Stimulated activated CD4-positive, alpha-beta T cell treated with anti-CD3 and anti-CD28 coated beads, TNF-alpha, amount 100 ng/mL, for 1 hour (primary cell): ENCODE measurements at places on chromosomes 6 and 20.
A peak's percentile ranks its signal among the peaks of the same experiment; 100 is the strongest.

DNA sequence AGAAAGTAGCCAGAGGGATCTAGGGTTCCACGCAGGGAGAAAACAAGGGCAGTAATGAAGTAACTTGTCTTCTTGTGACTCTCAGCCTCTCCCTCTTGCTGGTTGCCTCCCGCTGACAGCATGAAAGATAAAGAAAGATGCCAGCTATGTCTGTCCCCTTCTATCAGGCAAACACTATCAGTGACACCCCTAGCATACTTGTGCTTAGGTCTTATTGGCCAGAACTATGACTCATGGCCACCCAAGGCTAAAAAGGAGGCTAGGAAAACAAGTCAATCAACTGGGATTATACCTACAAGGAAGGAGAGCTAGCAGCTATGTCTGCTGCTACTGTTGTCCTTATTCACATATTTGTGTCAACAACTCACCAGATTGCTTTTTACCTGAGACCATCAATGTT lies 206.8 kb upstream of the SOX4 start:
- DNase-seq = no peak

DNA sequence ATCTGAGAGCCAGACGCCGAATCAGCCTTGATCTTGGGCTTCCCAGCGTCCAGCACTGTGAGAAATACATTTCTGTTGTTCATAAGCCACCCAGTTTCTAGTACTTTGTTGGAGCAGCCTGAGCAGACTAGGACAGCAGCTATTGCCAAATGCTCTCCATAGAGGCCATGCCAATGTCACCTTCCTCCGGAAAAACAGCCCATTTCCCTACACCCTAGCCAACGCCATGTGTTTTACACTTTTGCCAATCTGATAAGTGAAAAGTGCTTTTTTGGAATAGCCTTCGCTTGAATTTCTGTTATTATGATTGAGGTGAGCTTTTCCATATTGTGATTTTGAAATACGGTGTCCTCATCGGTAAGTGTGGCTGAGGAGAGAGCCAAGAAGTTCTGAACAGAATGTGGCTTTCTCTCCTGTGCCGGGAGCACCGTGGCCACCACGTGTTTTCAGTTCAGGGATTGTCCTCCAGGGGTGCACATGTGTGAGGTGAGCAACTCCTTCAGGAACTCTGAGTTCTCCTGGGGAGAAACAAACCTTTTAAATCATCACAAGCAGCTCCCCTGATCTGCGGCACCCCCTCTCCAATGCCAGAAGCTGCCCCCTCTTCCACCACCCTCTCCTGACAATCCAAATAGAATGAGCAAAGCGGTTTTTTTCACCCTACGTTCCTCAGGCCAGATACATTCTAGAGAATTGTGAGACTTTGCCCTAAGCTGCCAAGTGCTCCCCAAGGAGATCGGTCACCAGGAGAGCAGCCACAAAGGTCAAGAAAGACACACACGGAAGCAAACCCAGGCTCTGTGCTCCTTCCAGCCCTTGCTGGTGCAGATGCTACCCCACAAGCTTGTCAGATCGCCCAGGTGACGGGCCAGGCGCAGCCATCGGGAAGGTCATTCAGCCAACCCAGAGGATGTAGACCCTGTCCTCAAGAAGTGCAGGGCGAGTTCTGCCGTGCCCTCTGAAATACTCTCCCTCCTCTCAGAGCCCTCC lies 36.0 kb downstream of the TAF8 start:
- DNase-seq = no peak

DNA sequence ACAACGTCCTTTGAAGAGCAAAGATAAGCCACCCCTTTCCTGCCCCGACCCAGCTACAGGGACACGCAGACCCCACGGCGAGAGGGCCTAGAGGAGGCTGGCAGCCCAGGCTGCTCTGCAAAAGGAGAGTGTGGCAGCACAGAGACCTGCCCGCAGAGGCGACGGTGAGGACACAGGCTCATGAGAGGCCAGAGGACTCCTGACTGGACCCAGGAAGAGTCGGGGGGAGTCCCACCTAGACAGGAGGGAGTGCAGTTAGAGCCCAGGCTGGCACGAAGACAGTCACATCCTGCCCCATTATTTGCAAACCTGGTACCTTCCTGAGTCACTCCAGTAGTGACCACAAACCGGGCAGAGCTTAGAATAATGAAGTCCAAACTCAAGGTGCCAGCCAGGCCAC lies 227.7 kb upstream of the CDH4 start:
- DNase-seq = no peak

DNA sequence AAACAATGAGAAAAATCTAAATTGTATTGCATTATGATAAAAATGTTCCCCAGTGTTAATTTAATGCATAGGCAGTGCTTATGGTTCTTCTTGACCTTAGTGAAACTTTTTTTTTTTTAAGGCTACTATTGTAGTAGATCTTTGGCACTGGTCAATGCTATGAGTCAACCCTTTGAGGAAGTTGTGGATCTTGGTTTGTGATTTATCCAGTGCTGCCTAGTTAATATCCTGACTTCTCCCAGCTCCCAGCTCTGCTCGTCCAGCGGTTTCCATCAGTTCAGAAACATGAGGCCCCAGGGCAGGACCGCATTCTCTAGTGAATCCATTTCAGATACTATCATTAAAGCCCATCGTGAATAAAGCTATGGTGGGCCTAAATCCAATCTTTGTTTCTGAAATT lies 364.5 kb upstream of the JARID2 start:
- no peak for DNase-seq

- no peak for DNase-seq
These were observed 7.4 kb downstream of the GFOD1 start for GRCh38 chr6:13479971-13480434.

DNA sequence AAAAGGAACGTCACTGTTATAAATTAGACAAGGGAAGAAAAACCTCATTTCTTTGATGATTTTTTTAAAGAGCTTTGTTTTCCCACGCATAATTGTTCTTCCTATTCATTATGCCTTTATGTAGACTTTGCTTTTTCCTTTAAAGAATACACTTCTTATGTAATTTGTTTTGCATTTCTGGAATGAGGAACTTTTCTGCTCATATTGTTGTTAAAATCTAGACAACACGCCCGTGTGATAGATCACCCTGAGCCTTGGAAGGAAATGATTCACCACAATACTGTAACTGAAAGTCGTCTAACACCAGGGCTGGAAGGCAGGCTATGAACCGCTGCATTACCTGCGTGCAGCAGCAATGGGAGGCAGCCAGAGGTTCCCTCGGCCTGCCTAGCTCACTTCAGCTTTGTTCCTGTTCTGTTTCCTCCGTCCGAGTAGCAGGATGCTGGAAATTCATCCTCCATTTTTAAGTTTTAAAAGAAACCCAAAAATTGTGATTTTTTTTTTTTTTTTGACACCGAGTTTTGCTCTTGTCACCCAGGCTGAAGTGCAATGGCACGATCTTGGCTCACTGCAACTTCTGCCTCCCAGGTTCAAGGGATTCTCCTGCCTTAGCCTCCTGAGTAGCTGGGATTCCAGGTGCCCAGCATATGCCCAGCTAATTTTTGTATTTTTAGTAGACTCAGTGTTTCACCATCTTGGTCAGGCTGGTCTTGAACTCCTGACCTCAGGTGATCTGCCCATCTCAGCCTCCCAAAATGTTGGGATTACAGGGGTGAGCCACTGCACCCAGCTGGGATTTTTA lies 49.6 kb upstream of the ZNF217 start:
- DNase-seq = peak; percentile 22

- peak; percentile 5 for DNase-seq
These were observed 27.4 kb downstream of the MGME1 start for GRCh38 chr20:17995967-17996819.

- no peak for DNase-seq
These were observed 184.5 kb downstream of the SYNE1 start for GRCh38 chr6:152452639-152453038.

- no peak for DNase-seq
These were observed 68.9 kb downstream of the MTHFD1L start for GRCh38 chr6:150934380-150934779.

DNA sequence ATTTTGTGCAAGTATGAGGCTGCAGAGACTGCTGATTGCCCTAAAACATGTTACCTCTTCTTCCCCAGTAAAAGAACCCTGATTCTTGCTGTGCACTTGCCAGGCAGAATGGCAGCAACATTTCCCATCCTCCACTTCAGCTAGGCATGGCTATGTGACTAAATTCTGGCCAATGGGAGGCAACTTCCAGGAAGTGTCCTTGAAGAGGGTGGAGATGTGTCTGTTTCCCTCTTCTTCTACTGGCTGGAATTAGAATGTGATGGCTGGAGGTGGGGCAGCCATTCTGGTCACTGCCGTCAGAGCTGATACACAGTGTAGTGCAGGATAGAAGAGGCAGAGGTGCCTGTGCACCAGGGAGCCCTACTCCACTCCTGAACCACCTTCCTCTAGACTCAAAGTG lies 64.6 kb downstream of the CDH26 start:
- DNase-seq = no peak

DNA sequence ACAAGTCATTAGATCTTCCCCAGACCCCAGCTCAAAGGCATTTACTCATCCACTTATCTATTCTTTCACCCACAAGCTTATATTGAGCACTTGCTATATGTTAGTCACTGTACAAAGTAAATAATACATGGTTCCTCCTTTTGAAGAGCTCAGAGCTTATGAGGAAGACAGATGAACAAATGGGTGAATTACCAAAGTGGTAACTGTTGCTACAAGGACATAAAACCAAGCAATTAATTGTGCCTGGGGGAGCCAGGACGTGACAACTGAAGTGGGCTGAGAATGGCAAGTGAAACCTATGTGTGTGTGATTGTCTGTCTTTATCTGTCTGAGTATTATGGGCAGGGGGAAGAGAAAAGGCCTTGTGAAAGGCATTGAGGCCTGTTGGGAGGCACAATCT lies 45.6 kb upstream of the AKIRIN2 start:
- DNase-seq = no peak

DNA sequence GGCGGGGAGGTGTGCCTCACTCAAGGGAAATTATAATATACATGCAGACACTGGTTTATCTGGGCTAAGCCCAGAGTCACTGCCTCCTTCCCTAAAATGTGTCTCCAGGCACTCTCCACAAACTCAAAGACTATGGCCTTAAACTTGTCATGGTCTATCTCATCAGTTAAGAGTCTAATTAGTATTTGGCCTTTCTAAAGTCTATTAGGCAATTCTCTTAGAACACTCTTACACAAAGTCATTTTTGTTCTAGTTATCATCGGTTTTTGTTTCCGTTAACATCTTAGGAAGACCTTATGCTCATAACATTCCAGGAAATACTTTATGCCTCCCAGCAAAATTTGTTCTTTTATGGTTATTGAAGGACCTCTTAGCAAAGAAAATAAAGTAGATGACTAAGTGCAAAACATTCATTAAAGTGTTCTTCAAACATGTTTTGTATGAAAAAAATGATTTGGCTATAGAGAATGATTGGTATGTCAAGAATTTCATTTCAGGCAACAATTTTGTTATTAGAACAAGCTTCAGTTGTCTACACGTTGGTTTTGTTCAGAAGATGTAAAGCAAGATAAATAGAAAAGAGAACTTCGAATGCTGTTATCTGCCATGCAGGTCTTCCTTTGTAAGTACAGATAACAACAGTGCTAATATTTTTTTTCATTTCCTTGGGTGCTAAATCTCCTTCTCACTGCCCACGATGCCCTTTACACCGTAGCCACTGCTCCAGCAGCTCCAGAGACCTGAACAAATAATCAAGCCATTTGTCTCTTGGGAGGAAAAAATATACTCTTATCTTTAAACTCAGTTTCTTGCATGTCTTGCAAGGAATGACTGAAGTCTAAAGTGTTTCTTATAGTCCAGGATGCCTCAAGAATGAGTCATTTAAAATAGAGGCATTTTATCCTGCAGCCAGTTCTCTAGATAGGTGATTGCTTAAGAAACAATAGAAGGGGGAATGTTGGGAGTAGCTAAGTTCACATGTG lies 170.4 kb downstream of the HTR1B start:
- DNase-seq = no peak

- DNase-seq = no peak
These were observed 7.4 kb downstream of the FOXA2 start for GRCh38 chr20:22576733-22577514.

DNA sequence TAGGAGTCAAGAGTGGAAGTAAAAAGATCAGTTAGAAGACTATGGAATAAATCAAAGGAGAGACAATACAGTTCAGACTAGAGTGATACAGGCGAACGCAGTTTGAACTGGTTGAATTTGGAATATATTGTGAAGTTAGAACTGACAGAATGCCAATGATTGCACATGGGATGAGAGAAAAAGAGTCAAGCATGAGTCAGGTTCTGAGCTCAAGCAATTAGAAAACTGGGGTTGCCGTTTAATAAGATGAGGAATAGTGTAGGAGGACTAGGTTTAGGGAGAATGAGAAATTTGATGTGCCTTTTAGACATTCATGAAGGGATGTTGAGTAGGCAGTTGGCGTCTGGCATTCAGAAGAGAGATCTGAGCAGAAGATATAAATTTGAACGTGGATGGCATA lies 8.0 kb downstream of the RNF217 start:
- DNase-seq = no peak

DNA sequence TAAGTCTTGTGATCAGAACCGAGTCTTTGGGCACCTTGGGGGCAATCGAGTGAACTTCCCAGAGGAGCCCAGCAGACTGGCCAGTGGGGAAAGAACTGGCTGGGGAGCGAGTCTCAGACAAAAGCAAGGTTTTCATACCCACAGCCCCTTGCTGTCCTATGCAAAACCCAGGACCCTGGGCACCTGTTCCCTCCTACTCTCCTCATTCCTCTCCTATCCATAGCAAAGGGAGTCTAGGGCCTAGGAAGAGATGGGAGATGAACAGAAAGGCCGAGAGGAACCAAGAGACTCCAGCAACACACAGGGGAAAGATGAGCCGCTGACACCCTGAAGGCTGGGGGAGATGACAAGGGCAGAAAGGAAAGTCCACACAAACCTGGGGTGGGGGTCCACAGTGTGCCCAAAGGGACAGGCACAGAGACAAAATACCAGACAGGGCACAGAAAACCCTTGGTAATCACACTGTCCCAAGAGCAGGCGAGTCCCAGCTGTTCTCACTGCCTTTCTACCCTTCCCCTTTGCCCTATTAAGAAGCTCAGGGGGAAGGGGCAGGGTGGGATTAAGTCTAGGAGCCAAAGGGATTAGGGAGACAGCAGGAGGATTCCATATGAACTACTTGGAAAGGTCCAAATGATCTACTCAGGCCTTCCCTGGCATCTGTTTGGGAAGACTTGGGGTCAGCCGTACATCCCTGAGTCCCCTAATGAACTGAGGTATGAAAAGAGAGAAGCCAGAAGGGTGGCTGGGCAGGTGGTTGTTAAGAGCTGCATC lies 6.5 kb downstream of the PPP1R18 start:
- no peak for DNase-seq

- no peak for DNase-seq
These were observed 83.5 kb downstream of the TNFAIP3 start for GRCh38 chr6:137950581-137950980.

GRCh38 chr6:90105506-90106170 lies 191.0 kb downstream of the BACH2 start:
- no peak for DNase-seq

- DNase-seq = no peak
These were observed 5.1 kb upstream of the EPB41L2 start for GRCh38 chr6:131068165-131068564.

DNA sequence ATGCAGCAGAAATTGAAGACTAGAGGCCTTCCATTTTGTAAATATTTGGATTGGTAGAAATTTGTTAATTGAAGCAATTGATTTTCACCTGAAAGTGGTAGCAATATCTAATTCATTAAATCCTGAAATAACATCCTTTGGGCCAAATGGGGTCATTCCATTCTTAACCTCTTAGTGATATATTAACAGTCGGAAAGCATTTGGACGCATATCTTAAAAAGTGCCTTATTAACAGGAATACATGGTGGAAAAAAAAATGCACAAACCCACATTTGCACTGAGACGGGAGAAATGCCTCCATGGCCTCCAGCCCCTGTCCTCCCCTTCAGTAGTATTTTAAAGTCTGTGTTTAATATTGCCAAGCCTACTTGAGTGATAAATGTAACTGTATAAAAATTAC lies 205.5 kb downstream of the TFAP2B start:
- DNase-seq = no peak
